ENCODE measurements at places on chromosomes 16 and 17.

- no peak for DNase-seq
These were observed 4.9 kb downstream of the MT1F start for GRCh38 chr16:56662357-56663354.

- DNase-seq, result no peak
These were observed 18.2 kb downstream of the DHX38 start for GRCh38 chr16:72111657-72112451.

DNA sequence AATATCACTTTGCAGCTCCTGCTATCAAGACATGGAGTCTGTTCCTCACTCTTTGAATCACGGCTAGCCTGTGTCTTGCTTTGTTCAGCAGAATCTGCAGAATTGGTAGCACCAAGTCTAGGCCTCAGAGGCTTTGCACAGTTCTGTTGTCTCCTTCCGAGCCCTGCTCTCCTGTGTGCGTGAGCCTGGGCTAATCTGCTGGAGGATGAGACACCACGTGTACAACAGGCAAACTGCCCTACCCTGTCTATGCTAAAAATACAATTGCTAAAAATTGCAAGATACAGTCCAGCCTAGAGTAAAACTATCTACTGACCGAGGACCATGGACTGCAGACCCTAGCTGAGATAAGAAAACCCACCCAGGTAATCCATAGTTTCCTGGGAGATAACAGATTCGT is 484.7 kb downstream of the NPIPA7 start:
- no peak for DNase-seq

DNA sequence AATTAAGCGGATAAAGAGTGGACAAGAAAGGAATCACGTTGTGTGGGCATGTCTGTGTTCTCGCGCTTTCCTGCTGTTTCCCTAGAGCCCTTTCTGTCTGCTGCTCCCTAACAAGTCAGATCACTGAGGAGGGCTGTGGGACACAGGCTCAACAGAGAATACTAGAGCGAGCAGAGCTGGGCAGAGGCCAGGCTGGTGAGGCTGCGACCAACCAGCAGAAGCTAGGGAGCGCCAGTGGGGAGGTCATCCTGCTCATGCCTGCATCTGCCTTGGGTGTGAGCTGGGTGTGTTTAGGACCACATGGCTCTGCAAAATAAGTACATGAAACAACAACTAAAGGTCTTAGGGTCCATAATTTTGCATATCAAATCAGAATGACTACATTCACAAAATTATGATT is 11.5 kb upstream of the FOXJ1 start:
- DNase-seq, result no peak

GRCh38 chr17:45332989-45333701 is 16.3 kb upstream of the MAP3K14 start:
- no peak for DNase-seq

- no peak for DNase-seq
These were observed 41.2 kb downstream of the TTC19 start for GRCh38 chr17:16040710-16041251.

DNA sequence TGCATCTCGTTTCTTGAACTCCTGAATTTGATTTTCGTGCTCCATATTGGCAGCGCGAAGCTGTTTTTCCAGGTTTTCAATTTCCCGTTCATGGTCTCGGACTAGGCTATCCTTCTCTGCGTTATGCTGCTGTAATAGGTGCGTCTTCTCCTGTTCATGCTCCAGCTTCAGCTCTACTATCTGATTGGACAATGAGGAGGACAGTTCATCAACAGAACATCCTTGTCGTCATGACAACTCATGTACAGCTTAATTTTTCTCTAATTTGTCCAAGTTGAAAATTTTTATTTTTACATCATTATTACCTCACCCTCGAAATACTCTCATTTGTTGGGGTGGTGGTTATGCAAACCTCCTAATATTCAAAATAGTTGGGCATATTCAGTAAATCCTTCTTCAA is 289.8 kb downstream of the CEP112 start:
- no peak for DNase-seq

- DNase-seq, result no peak
These were observed 2.8 kb upstream of the ATXN2L start for GRCh38 chr16:28820016-28820415.

GRCh38 chr17:60704170-60704569 is 26.5 kb downstream of the BCAS3 start:
- no peak for DNase-seq
